ENCODE measurements at places on chromosomes 2 and 18.
A peak's percentile ranks its signal among the peaks of the same experiment; 100 is the strongest.

GRCh38 chr2:230873661-230874401 lies 9.1 kb downstream of the ITM2C start:
- H3K4me1 ChIP-seq: peaks cover 30% of the 10 kb centered on the region
- DNase-seq: no peak

DNA sequence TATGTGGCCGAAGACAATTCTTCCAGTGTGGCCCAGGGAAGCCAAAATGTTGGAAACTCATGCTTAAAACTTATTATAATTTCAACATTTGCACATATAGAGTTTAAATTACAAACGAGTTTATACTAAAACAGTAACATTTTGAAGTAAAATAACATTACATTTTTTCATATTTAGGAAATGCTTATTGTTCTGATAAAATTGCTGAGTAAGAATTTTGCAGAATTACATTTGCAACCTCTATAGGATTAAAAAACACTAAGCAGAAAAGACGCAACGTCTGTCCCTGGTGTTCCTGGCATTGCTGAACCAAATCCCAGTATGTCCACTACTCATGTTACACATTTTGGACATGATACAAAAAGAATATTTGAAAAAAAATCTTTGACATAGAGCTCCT lies 1241.2 kb downstream of the SUCLG1 start:
- no peaks in the 10 kb centered on the region for H3K4me1 ChIP-seq
- H3K4me3 ChIP-seq: no peak overlapping the region
- no peaks in the 10 kb centered on the region for H3K36me3 ChIP-seq
- DNase-seq: no peak
- no peaks in the 10 kb centered on the region for H3K27me3 ChIP-seq

GRCh38 chr18:70160073-70160678 lies 45.3 kb downstream of the RTTN start:
- no peak overlapping the region for H3K4me3 ChIP-seq
- peaks cover 1% of the 10 kb centered on the region for H3K36me3 ChIP-seq
- H3K27me3 ChIP-seq: no peaks in the 10 kb centered on the region
- no peak for DNase-seq
- no peak overlapping the region for H3K27ac ChIP-seq

DNA sequence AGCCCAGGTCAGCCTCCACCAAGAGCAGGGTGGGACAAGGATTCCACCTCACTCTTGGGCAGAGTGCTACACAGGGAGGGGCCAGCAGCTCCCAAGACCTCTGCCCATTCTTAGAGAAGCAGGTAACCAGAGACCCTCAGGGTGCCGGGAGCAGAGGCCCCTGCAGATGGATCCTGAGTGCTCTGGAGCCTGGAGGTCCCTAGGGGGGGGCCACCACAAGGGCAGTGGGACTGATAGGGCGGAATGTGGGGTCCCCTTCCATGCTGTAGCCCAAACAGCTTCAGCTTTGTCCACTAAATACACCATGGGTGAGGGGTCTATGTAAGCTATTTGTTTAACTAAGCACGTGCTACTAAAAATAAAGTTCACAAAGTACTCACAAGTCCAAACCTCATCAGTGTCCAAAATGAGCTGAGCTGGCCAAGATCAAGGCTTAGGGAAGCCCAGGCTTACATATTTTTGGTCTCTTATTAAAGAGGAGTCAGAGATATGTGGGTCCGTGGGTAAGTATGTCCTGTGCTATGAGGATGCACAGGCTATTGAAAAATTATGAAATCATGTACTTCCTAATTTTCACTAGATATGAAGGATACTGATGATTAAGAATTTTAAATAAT lies 21.5 kb upstream of the GPC1 start:
- no peak for DNase-seq
- no peaks in the 10 kb centered on the region for H3K27me3 ChIP-seq

- no peaks in the 10 kb centered on the region for H3K36me3 ChIP-seq
- no peak for DNase-seq
- H3K27me3 ChIP-seq: no peaks in the 10 kb centered on the region
- H3K4me1 ChIP-seq: no peaks in the 10 kb centered on the region
These were observed 81.6 kb downstream of the TWIST2 start for GRCh38 chr2:238929242-238930081.

- DNase-seq: no peak
- no peaks in the 10 kb centered on the region for H3K27me3 ChIP-seq
- no peak overlapping the region for H3K4me3 ChIP-seq
- no peaks in the 10 kb centered on the region for H3K36me3 ChIP-seq
- no peak overlapping the region for H3K27ac ChIP-seq
- peaks cover 27% of the 10 kb centered on the region for H3K4me1 ChIP-seq
These were observed 152.3 kb downstream of the ANTXR1 start for GRCh38 chr2:69165091-69165880.

- H3K4me3 ChIP-seq: no peak overlapping the region
- H3K4me1 ChIP-seq: no peaks in the 10 kb centered on the region
- peak; percentile 1 for DNase-seq
- H3K27me3 ChIP-seq: no peaks in the 10 kb centered on the region
- H3K36me3 ChIP-seq: no peaks in the 10 kb centered on the region
These were observed 510.8 kb downstream of the TRIB2 start for GRCh38 chr2:13227578-13227977.

- DNase-seq: no peak
These were observed 72.2 kb upstream of the TMEM17 start for GRCh38 chr2:62577994-62578781.

- H3K27me3 ChIP-seq: no peaks in the 10 kb centered on the region
- no peak for DNase-seq
- H3K4me1 ChIP-seq: peaks cover 3% of the 10 kb centered on the region
- H3K4me3 ChIP-seq: no peak overlapping the region
These were observed 593.9 kb upstream of the ZNF804A start for GRCh38 chr2:184004289-184004947.

DNA sequence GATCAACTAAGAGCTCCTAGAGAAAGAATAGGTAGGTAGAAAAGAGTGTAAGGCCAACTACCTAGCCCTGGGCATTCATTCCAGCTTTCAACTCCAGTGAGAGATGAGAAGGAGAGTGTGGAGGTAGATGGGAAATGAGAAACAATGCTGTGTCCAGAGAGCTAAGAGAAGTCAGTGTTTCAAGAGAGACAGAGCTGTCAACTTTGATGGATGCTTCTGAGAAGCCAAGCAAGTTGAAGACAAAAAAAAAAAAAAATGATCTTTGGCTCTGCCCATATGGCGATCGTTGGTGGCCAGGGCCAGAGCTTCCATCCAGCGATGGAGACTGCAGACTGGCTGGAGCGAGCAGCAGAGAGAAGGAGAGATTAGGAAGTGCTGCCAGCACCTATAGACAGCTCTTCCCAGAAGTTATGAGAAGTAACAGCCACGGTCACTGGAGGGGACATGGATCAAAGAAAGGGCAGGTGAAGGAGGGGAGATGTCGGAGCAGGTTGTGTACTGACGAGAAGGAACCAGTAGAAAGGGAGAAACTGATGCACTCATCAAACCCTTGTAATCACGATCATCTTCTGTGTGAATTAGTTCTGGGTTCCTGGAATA lies 112.4 kb upstream of the PPP1CB start:
- H3K36me3 ChIP-seq: no peaks in the 10 kb centered on the region
- no peaks in the 10 kb centered on the region for H3K4me1 ChIP-seq
- H3K27ac ChIP-seq: no peak overlapping the region
- no peaks in the 10 kb centered on the region for H3K27me3 ChIP-seq
- no peak for DNase-seq

- no peak overlapping the region for H3K27ac ChIP-seq
- H3K4me3 ChIP-seq: peak overlapping the region; percentile 63
- no peaks in the 10 kb centered on the region for H3K27me3 ChIP-seq
- peak; percentile 46 for DNase-seq
- no peaks in the 10 kb centered on the region for H3K4me1 ChIP-seq
- no peaks in the 10 kb centered on the region for H3K36me3 ChIP-seq
These were observed 97.9 kb upstream of the SERTAD2 start for GRCh38 chr2:64751286-64752260.

DNA sequence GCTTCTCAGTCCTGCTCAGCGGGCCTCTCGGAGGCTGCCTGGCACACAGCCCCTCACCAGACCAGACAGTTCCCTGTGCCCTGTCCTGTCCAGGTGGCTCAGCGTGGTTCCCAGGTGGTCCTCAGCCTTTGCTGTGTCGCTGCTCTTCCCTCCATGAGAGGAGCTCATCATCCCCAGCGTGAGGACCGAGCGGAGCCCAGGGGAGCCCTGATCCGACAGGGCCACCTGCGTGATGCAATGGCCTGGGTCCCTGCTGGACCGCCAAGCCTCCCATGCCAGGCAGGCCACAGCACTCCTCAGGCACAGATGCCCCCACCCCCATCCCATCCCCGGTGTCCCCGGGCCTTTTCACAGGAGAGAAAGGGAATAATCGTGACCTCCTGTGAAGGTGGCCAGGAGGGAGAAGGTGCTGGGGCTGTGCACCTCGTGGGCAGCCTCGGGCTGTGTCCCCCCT lies 4.3 kb downstream of the GPC1 start:
- H3K4me1 ChIP-seq: peaks cover 1% of the 10 kb centered on the region
- no peak for DNase-seq
- no peak overlapping the region for H3K27ac ChIP-seq
- H3K36me3 ChIP-seq: no peaks in the 10 kb centered on the region
- peaks cover 4% of the 10 kb centered on the region for H3K27me3 ChIP-seq

DNA sequence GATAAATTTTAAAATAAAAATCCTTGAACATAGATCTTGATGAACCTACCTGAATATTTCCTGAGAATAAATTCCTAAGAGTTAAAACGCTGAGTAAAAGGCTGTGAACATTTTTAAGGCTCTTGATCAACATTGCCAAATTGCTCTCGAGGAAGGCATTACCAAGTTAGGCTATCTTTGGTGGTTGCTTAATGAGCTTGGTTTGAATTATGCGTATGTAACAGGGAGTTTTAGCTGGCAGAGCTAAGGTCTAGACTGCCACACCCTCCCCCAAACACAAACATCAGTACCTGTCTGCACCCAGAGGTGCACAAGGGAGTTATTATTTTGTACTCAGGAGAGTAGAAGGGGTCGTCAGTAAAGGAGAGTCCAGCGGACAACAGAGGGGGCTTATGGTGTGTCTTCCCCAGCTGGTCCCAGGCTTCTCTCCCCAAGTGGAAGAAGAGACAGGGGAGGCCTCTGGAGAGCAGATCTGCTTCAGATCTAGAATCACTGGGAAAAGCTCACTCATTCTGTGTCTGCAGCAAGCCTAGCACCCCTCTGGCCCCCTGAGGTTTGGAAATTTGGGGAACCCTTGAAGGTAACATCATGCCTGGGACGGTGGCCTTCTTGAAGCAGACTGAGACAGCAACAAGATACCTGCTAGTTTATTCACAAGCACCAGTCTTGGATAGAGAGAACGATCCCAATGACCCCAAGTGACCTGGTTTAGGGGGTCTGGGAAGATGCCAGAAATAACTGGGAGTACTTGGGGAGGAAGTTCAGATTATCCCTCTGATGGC lies 197.2 kb upstream of the ID2 start:
- H3K36me3 ChIP-seq: no peaks in the 10 kb centered on the region
- DNase-seq: no peak
- H3K27ac ChIP-seq: no peak overlapping the region
- no peaks in the 10 kb centered on the region for H3K4me1 ChIP-seq
- no peak overlapping the region for H3K4me3 ChIP-seq
- H3K27me3 ChIP-seq: no peaks in the 10 kb centered on the region

GRCh38 chr18:63979409-63979920 lies 9.6 kb downstream of the SERPINB8 start:
- peak; percentile 82 for DNase-seq
- no peaks in the 10 kb centered on the region for H3K36me3 ChIP-seq
- H3K4me3 ChIP-seq: no peak overlapping the region
- no peaks in the 10 kb centered on the region for H3K27me3 ChIP-seq
- no peak overlapping the region for H3K27ac ChIP-seq

GRCh38 chr2:78910376-78910775 lies 115.1 kb upstream of the REG3G start:
- H3K27me3 ChIP-seq: no peaks in the 10 kb centered on the region
- no peak for DNase-seq
- no peaks in the 10 kb centered on the region for H3K36me3 ChIP-seq
- H3K27ac ChIP-seq: no peak overlapping the region

DNA sequence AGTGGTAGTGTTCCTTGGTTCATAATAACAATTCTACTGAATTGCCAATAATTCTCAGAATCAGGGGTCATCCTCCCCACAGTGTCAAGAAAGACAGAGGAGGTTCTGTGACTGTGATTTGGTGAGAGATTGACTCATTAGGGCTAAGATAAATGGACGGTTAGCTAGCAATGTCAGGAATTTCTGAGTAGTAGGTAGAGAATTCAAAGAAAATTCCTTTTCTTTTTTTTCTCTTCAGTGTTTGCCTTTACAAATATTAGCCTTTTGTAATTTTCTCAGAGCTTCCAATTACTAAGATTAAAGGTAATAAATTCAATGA lies 16.8 kb upstream of the CRIM1 start:
- no peak overlapping the region for H3K4me3 ChIP-seq
- H3K27me3 ChIP-seq: no peaks in the 10 kb centered on the region
- no peak overlapping the region for H3K27ac ChIP-seq
- no peaks in the 10 kb centered on the region for H3K36me3 ChIP-seq

GRCh38 chr18:23143016-23143814 lies 7.9 kb downstream of the CABLES1 start:
- H3K36me3 ChIP-seq: no peaks in the 10 kb centered on the region
- H3K27ac ChIP-seq: no peak overlapping the region
- H3K4me3 ChIP-seq: no peak overlapping the region
- H3K27me3 ChIP-seq: no peaks in the 10 kb centered on the region

DNA sequence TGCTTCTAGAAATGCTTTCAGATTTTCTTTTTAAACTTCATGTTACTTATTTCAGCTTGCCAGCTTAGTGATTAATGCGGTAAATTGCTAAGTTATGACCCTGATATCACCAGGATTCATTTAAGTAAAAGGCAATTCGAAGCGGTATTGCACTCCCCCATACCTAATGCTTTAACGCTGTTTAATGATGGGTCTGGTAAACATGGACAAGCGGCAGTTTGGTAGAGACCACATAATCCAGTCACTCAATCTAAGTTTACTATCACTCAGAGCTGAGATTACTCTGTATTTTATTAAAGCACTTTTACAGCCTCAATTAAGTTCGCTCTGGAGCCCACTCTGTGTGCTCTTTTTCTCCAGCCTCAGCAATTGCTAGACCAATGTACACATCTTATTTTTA lies 118.2 kb upstream of the SCN7A start:
- no peak for DNase-seq
- peaks cover 2% of the 10 kb centered on the region for H3K4me1 ChIP-seq
- H3K27me3 ChIP-seq: no peaks in the 10 kb centered on the region
- no peak overlapping the region for H3K4me3 ChIP-seq

- H3K4me1 ChIP-seq: no peaks in the 10 kb centered on the region
- DNase-seq: no peak
- no peaks in the 10 kb centered on the region for H3K36me3 ChIP-seq
- H3K27me3 ChIP-seq: no peaks in the 10 kb centered on the region
- no peak overlapping the region for H3K4me3 ChIP-seq
These were observed 184.9 kb downstream of the AGAP1 start for GRCh38 chr2:235678712-235679111.

- H3K27ac ChIP-seq: no peak overlapping the region
- DNase-seq: no peak
- H3K27me3 ChIP-seq: no peaks in the 10 kb centered on the region
- H3K36me3 ChIP-seq: no peaks in the 10 kb centered on the region
- no peaks in the 10 kb centered on the region for H3K4me1 ChIP-seq
These were observed 424.8 kb downstream of the HRH4 start for GRCh38 chr18:24885276-24885675.

- no peaks in the 10 kb centered on the region for H3K36me3 ChIP-seq
- DNase-seq: no peak
- no peak overlapping the region for H3K27ac ChIP-seq
- H3K4me3 ChIP-seq: no peak overlapping the region
These were observed 138.9 kb downstream of the CDC42EP3 start for GRCh38 chr2:37532503-37532902.

GRCh38 chr2:16684676-16685339 lies 19.2 kb upstream of the CYRIA start:
- no peaks in the 10 kb centered on the region for H3K4me1 ChIP-seq
- no peak overlapping the region for H3K4me3 ChIP-seq
- DNase-seq: no peak

- no peaks in the 10 kb centered on the region for H3K36me3 ChIP-seq
- H3K4me3 ChIP-seq: no peak overlapping the region
- H3K27ac ChIP-seq: no peak overlapping the region
- no peak for DNase-seq
- no peaks in the 10 kb centered on the region for H3K4me1 ChIP-seq
- H3K27me3 ChIP-seq: no peaks in the 10 kb centered on the region
These were observed 8.6 kb upstream of the MALL start for GRCh38 chr2:110124038-110124825.

All from mesendoderm (in vitro differentiated cells).